ENCODE measurements at places on chromosomes 7 and 10.

DNA sequence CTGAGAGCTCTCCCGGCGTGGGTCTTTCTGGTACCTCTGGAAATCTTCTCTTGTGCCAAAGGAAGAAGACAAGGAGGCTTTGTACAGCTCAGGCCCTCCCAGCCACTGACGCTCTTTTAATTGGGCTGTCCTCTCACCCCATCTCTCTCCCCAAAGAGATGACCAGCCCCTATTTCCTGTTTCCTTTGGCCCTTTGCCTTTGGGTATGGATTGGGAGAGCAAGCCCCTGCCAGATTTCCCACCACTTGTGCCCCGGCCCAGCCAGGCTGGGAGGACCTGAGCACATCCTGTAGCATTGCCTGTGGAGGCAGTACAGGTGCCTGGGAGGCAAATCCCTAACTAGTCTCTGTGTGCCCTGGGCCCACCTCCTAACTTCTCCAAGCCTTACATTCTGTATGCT lies 5.7 kb upstream of the PLAC9 start:
- DNase-seq, result no peak

DNA sequence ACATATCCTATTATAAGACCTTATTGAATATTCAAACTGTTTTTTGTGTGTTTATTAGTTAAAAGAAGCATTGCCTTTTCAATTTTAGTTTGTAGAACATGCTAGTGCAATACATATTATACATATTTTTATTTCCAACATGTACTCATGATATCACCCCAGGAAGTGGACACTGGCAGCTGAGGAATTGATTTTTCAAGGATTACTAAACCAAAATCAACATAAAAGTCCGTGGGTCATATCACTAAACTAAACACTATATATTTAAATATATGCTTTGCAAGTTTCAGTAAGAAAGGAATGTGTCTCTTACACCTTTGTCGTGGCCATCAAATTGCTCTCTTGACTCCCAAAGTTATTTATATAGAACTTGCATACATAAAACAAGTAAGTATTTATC lies 185.2 kb downstream of the AGMO start:
- no peak for DNase-seq

GRCh38 chr10:7251696-7252465 lies 159.0 kb downstream of the SFMBT2 start:
- no peak for DNase-seq

DNA sequence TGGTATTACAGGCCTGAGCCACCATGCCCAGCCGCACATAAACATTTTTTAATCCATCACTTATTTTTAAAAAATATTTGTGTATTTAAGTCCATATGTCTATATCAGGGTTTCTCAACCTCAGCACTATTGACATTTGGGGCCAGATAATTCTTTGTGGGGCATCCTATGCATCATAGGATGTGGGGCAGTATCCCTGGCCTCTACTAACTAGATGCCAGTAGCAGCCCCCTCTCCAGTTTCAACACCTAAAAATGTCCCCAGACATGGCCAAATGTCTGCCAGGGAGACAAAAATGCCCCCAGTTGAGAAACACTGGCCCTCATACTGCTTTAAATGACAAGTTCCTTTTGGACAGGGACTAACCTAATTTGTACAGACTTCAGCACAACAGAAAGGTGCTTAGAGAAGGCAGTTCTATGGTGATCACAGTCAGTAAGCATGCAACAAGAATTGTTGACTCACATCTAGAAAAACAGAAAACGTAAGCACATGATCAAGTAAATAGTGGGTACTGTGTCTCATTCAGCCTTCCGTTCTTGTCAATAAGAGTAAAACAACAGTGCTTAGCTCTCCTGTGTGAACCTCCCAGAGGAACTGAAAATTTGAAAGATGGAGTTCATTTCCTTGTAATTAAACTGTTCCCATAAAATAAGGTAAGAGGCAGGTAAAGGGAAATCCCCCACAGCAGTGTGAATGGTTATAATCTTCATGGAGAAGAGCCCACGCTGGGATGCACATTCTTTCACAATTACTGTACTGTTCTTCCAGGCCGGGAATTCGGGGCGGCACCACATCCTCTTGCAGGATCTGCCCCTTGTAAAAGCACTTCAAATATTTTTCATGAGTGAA lies 17.3 kb upstream of the ADRB1 start:
- no peak for DNase-seq

DNA sequence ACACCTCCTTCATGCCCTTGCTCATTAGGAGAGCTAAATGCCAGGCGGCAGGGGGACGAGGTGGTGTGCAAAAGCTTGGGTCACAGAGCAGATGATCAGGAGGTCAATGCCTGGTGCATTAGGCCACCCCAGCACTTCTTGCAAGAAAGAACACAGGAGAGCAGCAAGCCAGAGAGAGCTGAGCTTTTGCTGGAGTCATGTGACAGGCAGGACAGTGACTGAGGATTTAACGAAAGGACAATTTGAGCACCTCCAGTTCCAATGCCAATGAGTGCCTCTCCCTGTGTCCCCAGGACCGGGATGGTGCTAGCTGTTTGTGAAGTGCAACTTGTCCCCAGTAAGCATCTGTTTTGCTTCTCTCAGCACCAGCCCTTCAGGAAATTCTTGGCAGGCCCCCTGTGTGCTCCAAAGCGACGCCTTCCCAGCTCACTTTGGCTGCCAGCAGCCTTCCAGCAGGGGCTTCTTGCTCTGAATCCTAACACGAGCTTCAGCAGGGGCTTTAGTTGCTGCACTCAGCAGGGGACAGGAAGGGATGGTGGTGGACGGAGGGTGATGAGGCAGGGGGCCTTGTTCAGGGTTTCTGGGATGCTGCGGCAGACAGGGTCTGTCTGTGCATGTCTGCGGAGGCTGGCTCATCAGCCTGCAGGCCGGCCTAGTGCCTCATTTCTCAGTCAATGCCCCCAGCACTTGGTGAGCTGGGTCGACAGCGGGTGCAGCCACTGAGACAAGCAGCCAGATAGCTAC lies 368.1 kb downstream of the RPS24 start:
- no peak for DNase-seq

GRCh38 chr10:32139223-32140073 lies 83.2 kb upstream of the KIF5B start:
- DNase-seq, result no peak

GRCh38 chr7:15685358-15686294 lies 857 bp downstream of the MEOX2 start:
- DNase-seq, result no peak

All from stimulated activated CD8-positive, alpha-beta memory T cell treated with anti-CD3 and anti-CD28 coated beads, Interleukin-4, amount 100 ng/mL, for 1 hour (primary cell).